ENCODE measurements at places on chromosomes 5 and 9. TPM values are rescaled to one million over a fixed set of nuclear protein-coding genes. Genes with fewer than 3 reads are reported as not detected.

FGF18 gene
- 3.9 TPM for total RNA-seq

PCDHB12 gene
- total RNA-seq, result 4.8 TPM

TMEM38B gene
- 91.8 TPM for total RNA-seq

LEAP2 gene
- 2.3 TPM for total RNA-seq

OGN gene
- total RNA-seq, result 195 TPM

IL7R gene
- 0.72 TPM for total RNA-seq

ZNF454 gene
- 4.7 TPM for total RNA-seq

WWC1 gene
- total RNA-seq, result 15.5 TPM

PLCXD3 gene
- total RNA-seq, result under 0.01 TPM

POLR3G gene
- 1.5 TPM for total RNA-seq

ALDOB gene
- not detected for total RNA-seq

ZNF462 gene
- 32.4 TPM for total RNA-seq

KCNN2 gene
- total RNA-seq, result 15.6 TPM

PCDHGB2 gene
- total RNA-seq, result 4.2 TPM

SLC1A1 gene
- total RNA-seq, result 1.5 TPM

ADRA1B gene
- total RNA-seq, result 0.51 TPM

CCDC183 gene
- not detected for total RNA-seq

ENTPD2 gene
- total RNA-seq, result 7.3 TPM

UGT3A1 gene
- total RNA-seq, result 26.6 TPM

SHOC1 gene
- not detected for total RNA-seq

RMRP gene
- 2,887 TPM for total RNA-seq

SLC28A3 gene
- 4.0 TPM for total RNA-seq

CSF1R gene
- total RNA-seq, result 21.6 TPM

NME5 gene
- 1.4 TPM for total RNA-seq

FCHO2 gene
- total RNA-seq, result 27.2 TPM

NELFB gene
- 50.9 TPM for total RNA-seq

CD14 gene
- total RNA-seq, result 15.7 TPM

OR1Q1 gene
- total RNA-seq, result not detected

OBP2B gene
- not detected for total RNA-seq

IL11RA gene
- total RNA-seq, result 72.4 TPM

FREM1 gene
- total RNA-seq, result 18.2 TPM

TAF11L10 gene
- not detected for total RNA-seq

PCDHB5 gene
- 5.6 TPM for total RNA-seq

CDC25C gene
- total RNA-seq, result 4.4 TPM

IL5 gene
- not detected for total RNA-seq

ADAMTS12 gene
- 28.7 TPM for total RNA-seq

CLIC3 gene
- 4.9 TPM for total RNA-seq

WNK2 gene
- total RNA-seq, result 31.2 TPM

MCC gene
- total RNA-seq, result 51.2 TPM

LNPEP gene
- 95.6 TPM for total RNA-seq

SLC36A3 gene
- not detected for total RNA-seq

CACFD1 gene
- total RNA-seq, result 6.8 TPM

FAM169A gene
- total RNA-seq, result 1.8 TPM

APBB3 gene
- total RNA-seq, result 32.6 TPM

GHR gene
- 13.4 TPM for total RNA-seq

TPRN gene
- total RNA-seq, result 5.7 TPM

ENHO gene
- total RNA-seq, result 4.4 TPM

DMRT3 gene
- total RNA-seq, result not detected

IL4 gene
- total RNA-seq, result not detected

SPATA31D4 gene
- total RNA-seq, result not detected

SPATA6L gene
- total RNA-seq, result 4.2 TPM

LAMC3 gene
- total RNA-seq, result 6.4 TPM
